ENCODE measurements at places on chromosomes 7 and 10. TPM values are rescaled to one million over a fixed set of nuclear protein-coding genes. Genes with fewer than 3 reads are reported as not detected.

DNA sequence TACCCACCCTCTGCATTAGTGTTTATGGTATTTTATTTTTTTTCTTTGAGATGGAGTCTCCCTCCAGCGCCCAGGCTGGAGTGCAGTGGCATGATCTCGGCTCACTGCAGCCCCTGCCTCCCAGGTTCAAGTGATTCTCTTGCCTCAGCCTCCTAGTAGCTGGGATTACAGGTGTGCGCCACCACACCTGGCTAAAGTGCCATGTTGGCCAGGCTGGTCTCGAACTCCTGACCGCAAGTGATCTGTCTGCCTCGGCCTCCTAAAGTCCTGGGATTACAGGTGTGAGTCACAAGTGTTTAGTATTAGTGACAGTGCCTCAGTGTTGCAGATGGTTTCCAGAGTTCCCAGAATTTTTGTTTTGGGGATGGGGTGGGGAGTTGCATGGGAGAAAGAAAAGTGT is 120.3 kb downstream of the NPY start:
- no peaks in the 10 kb centered on the region for H3K4me1 ChIP-seq
- no peaks in the 10 kb centered on the region for H3K27me3 ChIP-seq
- no peak overlapping the region for H3K27ac ChIP-seq
- H3K4me3 ChIP-seq = no peak overlapping the region

DNA sequence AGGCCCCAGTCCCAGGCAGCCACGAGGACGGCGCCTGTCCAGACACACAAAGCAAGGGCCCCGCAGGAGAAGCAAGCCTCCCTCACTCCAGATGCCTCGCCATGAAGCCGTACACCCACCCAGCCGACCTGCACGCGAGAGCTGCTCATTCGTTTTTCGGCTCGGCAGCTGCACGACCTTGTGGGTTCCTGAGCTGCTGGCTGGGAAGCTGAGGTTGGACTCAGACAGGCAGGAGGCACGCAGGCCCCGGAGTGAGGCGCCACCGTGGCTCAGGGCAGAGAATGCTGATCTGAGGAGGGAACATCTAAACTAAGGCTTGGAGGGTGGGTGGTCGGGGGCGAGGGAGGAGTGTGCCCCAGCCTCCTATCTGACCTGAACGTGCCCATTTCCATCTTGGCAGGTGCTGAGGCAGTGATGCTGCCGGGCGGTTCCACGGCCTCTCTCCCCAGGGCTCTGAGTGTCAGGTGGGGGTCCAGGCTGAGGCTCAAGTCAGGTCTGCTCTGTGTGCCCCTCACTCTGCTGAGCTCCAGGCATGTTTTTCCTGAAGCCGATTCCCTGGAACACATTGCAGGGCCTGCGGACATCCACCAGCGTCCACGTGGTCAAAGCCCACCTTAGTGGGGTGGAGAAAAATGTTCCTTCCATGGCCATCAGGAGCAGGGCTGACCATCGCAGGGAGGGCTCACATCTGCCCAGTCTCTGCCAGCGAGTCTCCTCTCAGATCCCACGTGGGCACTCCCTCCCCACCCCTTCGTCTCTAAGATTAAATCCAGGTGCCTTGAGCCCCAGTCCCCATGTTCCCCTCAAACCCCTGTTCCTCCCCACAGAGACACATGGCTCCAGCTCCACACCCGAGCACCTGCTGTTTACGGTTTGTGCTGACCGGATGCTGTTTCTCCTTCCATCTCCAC is 28.1 kb upstream of the FAM20C start:
- H3K36me3 ChIP-seq = no peaks in the 10 kb centered on the region
- H3K4me1 ChIP-seq = peaks cover 2% of the 10 kb centered on the region
- no peak overlapping the region for H3K27ac ChIP-seq

DNA sequence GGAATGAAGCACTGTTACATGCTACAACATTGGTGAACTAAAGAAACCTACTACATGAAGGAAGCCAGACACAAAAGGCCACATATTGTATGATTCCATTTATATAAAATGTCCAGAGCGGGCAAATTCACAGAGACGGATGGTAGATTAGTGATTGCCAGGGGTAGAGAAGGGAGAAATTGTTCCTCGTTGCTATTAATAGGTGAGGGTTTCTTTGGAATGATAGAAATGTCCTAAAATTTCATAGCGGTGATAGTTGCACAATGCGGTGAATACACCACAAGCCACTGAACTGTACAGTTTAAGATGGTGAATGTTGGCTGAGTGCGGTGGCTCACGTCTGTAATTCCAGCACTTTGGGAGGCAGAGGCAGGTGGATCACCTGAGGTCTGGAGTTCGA is 29.0 kb downstream of the DENND2A start:
- no peak for DNase-seq
- H3K27ac ChIP-seq = no peak overlapping the region
- H3K4me1 ChIP-seq = no peaks in the 10 kb centered on the region
- no peak overlapping the region for H3K4me3 ChIP-seq
- no peaks in the 10 kb centered on the region for H3K36me3 ChIP-seq

DNA sequence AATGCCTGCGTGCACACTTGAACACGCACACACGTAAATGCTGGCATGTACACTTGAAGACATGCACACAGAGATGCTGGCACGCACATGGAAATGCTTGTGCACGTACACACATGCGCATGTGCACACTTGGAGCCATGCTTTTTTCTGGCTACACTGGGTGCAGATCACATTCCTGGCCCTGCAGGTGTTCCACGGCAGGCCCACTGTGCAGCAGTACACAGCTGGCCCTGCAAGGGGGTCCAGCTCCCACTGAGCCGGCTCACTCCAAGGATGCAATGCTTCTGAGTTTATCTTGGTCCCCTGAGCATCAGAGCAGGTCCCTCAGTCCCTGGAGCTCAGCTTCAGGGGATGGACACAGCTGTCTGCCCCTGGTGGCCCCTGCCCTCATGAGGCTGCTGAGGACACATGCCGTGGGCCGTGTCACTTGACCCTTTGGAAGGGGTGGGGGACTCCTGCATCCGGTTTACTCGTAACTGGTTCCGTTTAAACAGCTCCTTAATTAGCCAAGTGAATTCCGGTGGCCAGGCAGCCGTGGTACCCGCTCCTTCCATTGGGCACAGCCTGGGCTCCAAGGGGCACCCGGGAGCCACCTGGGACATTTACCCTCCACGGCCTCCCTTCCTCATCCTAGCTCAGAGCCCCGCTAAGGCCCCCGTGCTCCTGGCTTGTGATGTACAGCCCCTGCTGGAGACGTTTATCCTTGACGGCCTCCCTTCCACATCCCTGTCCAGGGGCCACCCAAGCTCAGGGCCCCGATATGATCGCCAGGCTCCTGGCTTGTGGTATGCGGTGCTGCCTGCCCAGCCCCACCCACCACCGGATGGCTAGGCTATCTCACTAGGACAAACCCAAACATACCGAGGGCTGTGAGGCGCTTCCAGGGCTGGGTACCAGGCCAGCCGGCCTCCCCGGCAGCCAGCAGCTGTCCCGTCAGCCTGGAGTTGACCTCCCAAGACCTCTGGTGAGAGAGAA is 39.5 kb upstream of the DPYSL4 start:
- no peaks in the 10 kb centered on the region for H3K4me1 ChIP-seq
- H3K27ac ChIP-seq = no peak overlapping the region
- no peak overlapping the region for H3K4me3 ChIP-seq
- H3K36me3 ChIP-seq = no peaks in the 10 kb centered on the region

Gene RGR
- not detected for total RNA-seq

Gene PNLIPRP1
- not detected for total RNA-seq

GRCh38 chr7:28137463-28137862 is 43.1 kb downstream of the JAZF1 start:
- no peaks in the 10 kb centered on the region for H3K27me3 ChIP-seq
- H3K36me3 ChIP-seq = no peaks in the 10 kb centered on the region
- DNase-seq = no peak

- H3K36me3 ChIP-seq = no peaks in the 10 kb centered on the region
- H3K4me3 ChIP-seq = no peak overlapping the region
- no peak overlapping the region for H3K27ac ChIP-seq
- H3K27me3 ChIP-seq = no peaks in the 10 kb centered on the region
- no peak for DNase-seq
- no peaks in the 10 kb centered on the region for H3K4me1 ChIP-seq
These were observed 38.1 kb upstream of the ARL4A start for GRCh38 chr7:12649348-12649747.

Gene SPDYE6
- total RNA-seq = not detected

GRCh38 chr10:78337646-78338391 is 304.2 kb downstream of the RPS24 start:
- DNase-seq = no peak
- H3K27me3 ChIP-seq = no peaks in the 10 kb centered on the region
- no peaks in the 10 kb centered on the region for H3K36me3 ChIP-seq
- H3K4me3 ChIP-seq = no peak overlapping the region
- H3K4me1 ChIP-seq = no peaks in the 10 kb centered on the region

- H3K27me3 ChIP-seq = no peaks in the 10 kb centered on the region
- no peak overlapping the region for H3K27ac ChIP-seq
- H3K4me3 ChIP-seq = no peak overlapping the region
- no peak for DNase-seq
- H3K36me3 ChIP-seq = no peaks in the 10 kb centered on the region
- peaks cover 27% of the 10 kb centered on the region for H3K4me1 ChIP-seq
These were observed 2.5 kb downstream of the SCRN1 start for GRCh38 chr7:29987083-29987482.

- H3K4me3 ChIP-seq = no peak overlapping the region
- H3K4me1 ChIP-seq = peaks cover 6% of the 10 kb centered on the region
- peaks cover 4% of the 10 kb centered on the region for H3K36me3 ChIP-seq
- H3K27ac ChIP-seq = no peak overlapping the region
- DNase-seq = no peak
These were observed 25.5 kb downstream of the WDR86 start for GRCh38 chr7:151384352-151384697.

Gene ACTL6B
- 0.05 TPM for total RNA-seq

DNA sequence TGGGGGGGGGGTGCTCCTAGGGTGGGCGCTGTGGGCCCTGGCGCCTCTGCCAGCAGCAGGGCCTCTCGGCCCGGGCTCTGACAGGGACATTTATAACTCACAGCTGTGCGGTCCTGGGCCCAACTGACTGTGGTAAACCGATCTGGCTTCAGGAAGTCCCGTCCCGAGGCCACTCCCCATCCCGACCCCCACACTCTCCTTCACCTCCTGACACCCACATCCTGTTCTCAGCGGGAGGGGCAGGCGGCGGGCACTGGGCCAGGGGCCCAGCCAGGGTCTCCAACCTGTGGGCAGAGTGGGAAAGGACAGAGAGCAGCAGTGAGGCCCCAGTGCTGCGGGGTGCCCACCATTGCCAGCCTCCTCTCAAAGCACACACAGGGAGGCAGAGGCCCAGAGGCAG is 69.1 kb downstream of the ZMIZ1 start:
- H3K4me1 ChIP-seq = peaks cover 39% of the 10 kb centered on the region
- H3K27me3 ChIP-seq = no peaks in the 10 kb centered on the region
- peaks cover 26% of the 10 kb centered on the region for H3K36me3 ChIP-seq
- no peak for DNase-seq
- H3K27ac ChIP-seq = peak overlapping the region; percentile 81

- DNase-seq = no peak
- no peaks in the 10 kb centered on the region for H3K27me3 ChIP-seq
- H3K27ac ChIP-seq = no peak overlapping the region
- no peak overlapping the region for H3K4me3 ChIP-seq
These were observed 237.5 kb upstream of the GNAI1 start for GRCh38 chr7:79897166-79897565.

Gene CALML5
- total RNA-seq = 32.6 TPM

Gene HOXA3
- total RNA-seq = 0.80 TPM

Gene MEOX2
- total RNA-seq = 4.4 TPM

Gene GNAT3
- 0.19 TPM for total RNA-seq

DNA sequence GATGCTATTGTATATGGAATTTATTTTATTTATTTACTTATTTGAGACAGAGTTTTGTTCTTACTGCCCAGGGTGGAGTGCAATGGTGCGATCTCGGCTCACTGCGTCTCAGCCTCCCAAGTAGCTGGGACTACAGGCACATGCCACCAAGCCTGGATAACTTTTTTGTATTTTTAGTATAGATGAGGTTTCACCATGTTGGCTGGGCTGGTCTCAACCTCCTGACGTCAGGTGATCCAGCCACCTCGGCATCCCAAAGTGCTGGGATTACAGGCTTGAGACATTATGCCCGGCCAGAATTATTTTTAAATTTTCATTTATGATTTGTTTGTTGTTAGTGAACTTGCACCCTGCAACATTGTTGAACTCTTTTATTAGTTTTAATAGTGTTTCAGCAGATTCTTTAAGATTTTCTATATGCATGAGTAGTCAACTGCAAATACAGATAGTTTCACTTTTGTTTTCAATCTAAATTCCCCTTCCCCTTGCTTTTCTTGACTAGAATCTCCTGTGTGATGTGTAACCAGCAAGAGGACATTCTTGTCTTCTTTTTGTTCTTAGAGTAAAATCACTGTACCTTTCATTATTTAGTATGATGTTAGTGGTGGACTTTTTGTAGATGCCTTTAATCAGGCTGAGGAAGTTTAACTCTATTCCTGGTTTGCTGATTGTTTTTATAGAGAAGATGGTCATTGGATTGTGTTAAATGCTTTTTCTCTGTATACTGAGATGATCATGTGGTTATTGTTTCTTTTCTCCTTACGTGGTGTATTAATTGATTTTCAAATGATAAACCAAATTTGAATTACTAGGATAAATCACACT is 27.8 kb downstream of the ZNF33A start:
- H3K4me3 ChIP-seq = no peak overlapping the region
- peaks cover 6% of the 10 kb centered on the region for H3K36me3 ChIP-seq
- DNase-seq = no peak

Gene OR2A42
- not detected for total RNA-seq

DNA sequence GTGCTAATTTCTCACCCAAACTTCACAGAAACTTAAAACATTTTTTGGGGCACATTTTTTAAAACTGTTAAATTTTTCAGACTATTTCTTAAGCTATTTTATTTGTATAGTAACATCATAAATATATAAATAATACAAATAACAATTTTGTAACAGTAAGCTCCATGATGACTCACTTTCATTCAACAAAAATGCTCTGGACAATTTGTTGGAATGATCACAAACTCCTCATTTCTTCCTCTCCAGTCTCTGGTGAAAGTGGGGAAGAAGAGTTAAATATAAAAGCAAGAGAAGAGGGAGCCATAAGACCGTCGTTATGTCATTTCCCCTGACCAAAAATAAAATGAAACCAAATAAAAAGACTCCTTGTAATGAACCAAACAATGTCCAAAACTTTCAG is 162.4 kb downstream of the AGMO start:
- DNase-seq = no peak
- no peak overlapping the region for H3K4me3 ChIP-seq
- no peaks in the 10 kb centered on the region for H3K4me1 ChIP-seq
- no peak overlapping the region for H3K27ac ChIP-seq

Gene SP8
- total RNA-seq = not detected

- H3K27ac ChIP-seq = no peak overlapping the region
- no peaks in the 10 kb centered on the region for H3K27me3 ChIP-seq
- H3K36me3 ChIP-seq = no peaks in the 10 kb centered on the region
- DNase-seq = no peak
- H3K4me1 ChIP-seq = no peaks in the 10 kb centered on the region
These were observed 85.9 kb downstream of the WIPF3 start for GRCh38 chr7:29892231-29892630.

DNA sequence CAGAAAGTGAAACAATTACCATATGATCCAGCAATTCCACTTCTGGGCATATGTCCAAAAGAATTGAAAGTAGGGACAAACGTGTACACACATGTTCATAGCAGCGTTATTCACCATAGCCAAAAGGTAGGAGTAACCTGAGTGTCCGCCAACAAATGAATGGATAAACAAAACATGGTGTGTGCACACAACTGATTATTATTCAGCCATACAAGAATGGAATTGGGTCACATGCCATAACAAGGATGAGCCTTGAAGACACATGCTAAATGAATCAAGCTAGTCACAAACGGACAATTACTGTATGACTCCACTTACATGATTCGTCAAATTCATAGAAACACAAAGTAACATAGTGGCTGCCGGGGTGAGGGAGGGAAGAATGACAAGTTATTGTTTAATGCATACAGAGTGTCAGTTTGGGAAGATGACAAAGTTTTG is 4.1 kb upstream of the OIT3 start:
- no peak overlapping the region for H3K27ac ChIP-seq
- peaks cover 3% of the 10 kb centered on the region for H3K36me3 ChIP-seq
- no peaks in the 10 kb centered on the region for H3K27me3 ChIP-seq
- no peak overlapping the region for H3K4me3 ChIP-seq
